ENCODE measurements at places on chromosomes 1 and 21. TPM values are rescaled to one million over a fixed set of nuclear protein-coding genes. Genes with fewer than 3 reads are reported as not detected.

SEMA6C gene
- total RNA-seq: 4.8 TPM

KCNE1 gene
- total RNA-seq: 7.3 TPM

HFM1 gene
- 0.84 TPM for total RNA-seq

CTSK gene
- 76.4 TPM for total RNA-seq

MFAP2 gene
- total RNA-seq: 25.9 TPM

TTC34 gene
- 0.35 TPM for total RNA-seq

IGSF9 gene
- total RNA-seq: 0.13 TPM

HCRTR1 gene
- total RNA-seq: 0.39 TPM

DCDC2B gene
- total RNA-seq: not detected

KDM1A gene
- 40.1 TPM for total RNA-seq

SPATA17 gene
- total RNA-seq: not detected

ITLN2 gene
- not detected for total RNA-seq

PEX10 gene
- total RNA-seq: 23.9 TPM

C1orf116 gene
- total RNA-seq: 0.10 TPM

FCRL6 gene
- not detected for total RNA-seq

GUCA2A gene
- total RNA-seq: not detected

HAPLN2 gene
- 0.35 TPM for total RNA-seq

SELENBP1 gene
- 63.0 TPM for total RNA-seq

CELA2B gene
- total RNA-seq: not detected

S100A10 gene
- 650 TPM for total RNA-seq

FCN3 gene
- 51.9 TPM for total RNA-seq

SLAMF8 gene
- total RNA-seq: 11.3 TPM

EPRS1 gene
- 108 TPM for total RNA-seq

TSEN15 gene
- total RNA-seq: 25.8 TPM

ENAH gene
- total RNA-seq: 51.9 TPM

REG4 gene
- 0.26 TPM for total RNA-seq

CFHR5 gene
- not detected for total RNA-seq

BEND5 gene
- total RNA-seq: 1.5 TPM

GABPA gene
- total RNA-seq: 23.6 TPM

FAM72C gene
- total RNA-seq: 0.19 TPM

NTMT2 gene
- not detected for total RNA-seq

DDX59 gene
- 17.1 TPM for total RNA-seq

GJA8 gene
- total RNA-seq: not detected

KCNN3 gene
- 0.96 TPM for total RNA-seq

CCDC185 gene
- not detected for total RNA-seq

ELF3 gene
- total RNA-seq: 1.9 TPM

EFNA1 gene
- 17.8 TPM for total RNA-seq

TPTE gene
- total RNA-seq: not detected

HMCN1 gene
- 13.3 TPM for total RNA-seq

SAMSN1 gene
- total RNA-seq: 42.4 TPM

ST6GALNAC3 gene
- 25.8 TPM for total RNA-seq

PLA2G2F gene
- not detected for total RNA-seq

GRHL3 gene
- not detected for total RNA-seq

PFKFB2 gene
- 11.1 TPM for total RNA-seq

CRYZ gene
- total RNA-seq: 14.8 TPM

NUDT4B gene
- total RNA-seq: 0.74 TPM

SAMD13 gene
- total RNA-seq: 0.61 TPM

IFI16 gene
- total RNA-seq: 128 TPM

SPRR1B gene
- total RNA-seq: not detected

RPTN gene
- total RNA-seq: not detected

PAX7 gene
- total RNA-seq: not detected

ITPKB gene
- total RNA-seq: 34.9 TPM

COL8A2 gene
- 3.3 TPM for total RNA-seq

SERTAD4 gene
- 3.9 TPM for total RNA-seq

SYNC gene
- total RNA-seq: 27.1 TPM

IFNGR2 gene
- 150 TPM for total RNA-seq

PDPN gene
- total RNA-seq: 66.3 TPM

PLEKHN1 gene
- 0.39 TPM for total RNA-seq
